NCI-H146 (cell line): ENCODE measurements at places on chromosomes 3 and 15.

GRCh38 chr15:75348562-75349350 is 1.9 kb downstream of the NEIL1 start:
- peak; percentile 36 for DNase-seq

DNA sequence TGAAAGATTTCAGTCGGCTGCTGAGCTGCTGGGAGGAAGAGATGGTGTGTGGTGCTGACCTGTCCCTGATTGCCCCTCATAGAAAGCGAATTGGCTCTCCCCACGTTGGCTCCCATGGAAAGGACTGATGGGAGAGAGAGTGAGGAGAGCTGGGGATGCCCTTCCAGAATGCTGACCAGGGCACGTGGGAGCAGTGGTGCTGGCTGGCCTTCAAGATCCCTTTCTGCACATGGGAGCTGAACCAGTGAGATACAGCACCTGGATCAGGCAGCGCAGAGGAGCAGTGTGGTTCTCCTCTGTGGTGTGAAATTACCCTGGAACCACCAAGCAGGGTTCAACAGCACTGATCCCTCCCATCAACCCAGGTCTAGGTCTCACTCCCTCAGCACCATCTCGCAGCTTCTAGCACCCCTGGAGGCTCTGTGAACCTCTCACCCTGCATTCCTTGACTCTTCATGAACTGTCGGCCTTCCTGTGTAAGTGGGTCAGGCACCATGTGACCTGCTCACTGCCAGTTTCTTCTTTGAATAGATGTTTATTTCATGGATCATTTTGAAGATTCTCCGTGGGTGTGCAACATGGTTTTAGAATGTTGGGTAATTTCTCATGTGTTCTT is 55.7 kb downstream of the CACNA1D start:
- no peak for DNase-seq

GRCh38 chr3:189689625-189690024 is 58.4 kb downstream of the TP63 start:
- DNase-seq, result no peak

DNA sequence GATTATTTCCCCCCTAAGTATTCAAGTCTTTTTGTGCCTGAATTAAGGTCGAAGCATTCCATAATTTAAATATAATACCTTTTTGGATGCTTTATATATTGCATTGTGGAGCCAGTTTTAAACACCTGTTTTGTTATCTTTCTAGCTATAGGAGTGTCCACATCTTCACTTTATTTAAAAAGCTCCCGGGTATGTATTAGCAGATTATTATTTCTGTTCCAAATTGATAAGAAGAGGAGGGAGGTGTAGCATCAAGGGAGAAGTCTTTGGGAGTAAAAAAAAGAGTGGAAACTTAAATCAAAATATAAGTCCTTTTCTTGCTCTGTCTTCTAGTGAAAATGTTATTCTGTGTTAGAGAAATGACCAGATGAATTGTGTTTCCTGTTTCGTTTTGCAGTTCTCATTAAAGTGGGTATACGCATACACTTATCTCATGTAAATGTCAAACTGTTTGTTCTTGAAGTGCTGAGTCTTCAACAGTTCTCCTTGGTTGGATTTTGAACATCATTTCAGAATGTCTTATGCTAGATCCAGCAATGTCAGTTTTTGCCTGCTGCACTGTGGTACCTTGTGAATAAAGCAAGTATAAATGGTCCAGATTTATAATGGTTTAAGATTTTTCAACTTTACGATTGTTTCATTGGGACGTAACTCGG is 105.8 kb downstream of the FNDC3B start:
- no peak for DNase-seq

DNA sequence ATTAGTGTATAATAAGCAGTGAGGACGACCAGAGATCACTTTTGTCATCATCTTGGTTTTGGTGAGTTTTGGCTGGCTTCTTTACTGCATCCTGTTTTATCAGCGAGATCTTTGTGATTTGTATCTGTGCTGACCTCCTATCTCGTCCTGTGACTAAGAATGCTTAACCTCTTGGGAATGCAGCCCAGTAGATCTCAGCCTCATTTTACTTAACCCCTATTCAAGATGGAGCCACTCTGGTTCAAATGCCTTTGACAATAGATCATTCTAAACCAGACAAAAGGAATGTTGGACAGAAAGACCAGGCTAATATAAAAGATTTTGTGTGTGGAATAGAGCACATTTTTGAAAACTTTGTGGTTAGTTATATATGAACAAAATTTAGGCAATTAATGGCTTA is 618.5 kb upstream of the BCHE start:
- DNase-seq, result no peak

GRCh38 chr3:10700821-10701220 is 115.2 kb upstream of the SLC6A11 start:
- DNase-seq, result no peak

- DNase-seq, result no peak
These were observed 5.6 kb upstream of the SH3BP5 start for GRCh38 chr3:15337963-15338362.

GRCh38 chr15:49625460-49626036 is 4.7 kb downstream of the DTWD1 start:
- no peak for DNase-seq

DNA sequence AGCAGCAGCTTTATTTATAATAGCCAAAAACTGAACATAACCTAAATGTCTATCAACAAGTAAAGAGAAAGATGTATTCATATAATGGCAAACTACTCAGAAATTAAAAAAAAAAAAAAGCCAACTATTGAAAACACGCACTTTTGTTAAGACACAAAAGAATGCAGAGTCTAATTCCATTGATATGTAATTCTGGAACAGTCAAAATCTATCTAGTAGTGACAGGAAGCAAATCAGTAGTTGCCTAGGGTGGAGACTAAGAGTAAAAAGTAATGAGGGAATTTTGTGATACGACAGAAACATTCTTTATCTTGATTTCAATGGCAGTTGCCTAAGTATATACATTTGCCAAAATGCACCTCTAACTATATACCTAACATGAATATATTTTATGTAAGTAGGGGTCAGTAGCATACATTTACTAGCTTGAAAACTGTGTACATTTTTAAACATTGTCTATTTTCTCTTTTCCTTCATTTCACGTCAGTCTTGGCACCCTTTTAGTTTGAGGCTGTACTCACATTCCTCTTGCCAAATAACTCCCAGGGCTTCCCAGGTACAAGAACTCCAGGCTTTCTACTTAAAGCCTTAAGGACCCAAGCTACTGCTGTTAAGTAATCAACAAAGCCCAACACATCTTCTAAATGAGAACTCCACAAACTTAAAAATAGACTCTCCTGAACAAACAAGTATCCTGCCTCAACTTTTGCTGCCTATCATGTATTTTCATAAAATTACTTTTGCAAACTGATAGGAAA is 54.7 kb downstream of the ADAM10 start:
- no peak for DNase-seq
